Esophagus mucosa (tissue), 1 donor: ENCODE measurements at places on chromosomes 4 and X. TPM values are rescaled to one million over a fixed set of nuclear protein-coding genes. Genes with fewer than 3 reads are reported as not detected.

SATL1 gene
- total RNA-seq: not detected

ANXA3 gene
- total RNA-seq: 51.0 TPM

ATP6AP2 gene
- total RNA-seq: 55.6 TPM

GPR82 gene
- total RNA-seq: 0.12 TPM

YY2 gene
- total RNA-seq: 0.56 TPM

PHEX gene
- total RNA-seq: 0.36 TPM

CABS1 gene
- total RNA-seq: not detected

ETDB gene
- total RNA-seq: not detected

NUDT10 gene
- not detected for total RNA-seq

FATE1 gene
- not detected for total RNA-seq

WNK3 gene
- total RNA-seq: 0.40 TPM

ABCD1 gene
- total RNA-seq: 2.5 TPM

- peak; percentile 63 for ATAC-seq
These were observed 194.3 kb downstream of the SOWAHB start for GRCh38 chr4:76703676-76704075.

DNA sequence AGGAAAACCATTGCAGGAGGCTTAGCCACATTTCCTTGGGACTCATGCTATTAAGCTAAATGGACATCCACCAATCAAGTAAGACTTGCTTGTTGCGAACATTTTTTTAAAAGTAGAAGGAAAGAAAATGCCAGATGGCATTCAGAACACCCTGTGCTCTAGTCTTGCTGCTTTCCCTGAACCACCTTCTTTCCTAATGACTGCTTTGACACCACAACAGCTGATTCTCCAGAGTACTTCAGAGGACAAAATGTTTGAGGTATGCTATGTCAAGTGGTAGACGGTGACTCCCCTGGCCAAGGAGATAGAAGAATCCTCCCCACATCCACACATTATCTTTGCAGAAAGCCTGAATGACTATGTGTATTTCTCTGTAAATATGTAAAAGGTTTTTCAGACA is 65.4 kb downstream of the ANK2 start:
- no peak for ATAC-seq

DNA sequence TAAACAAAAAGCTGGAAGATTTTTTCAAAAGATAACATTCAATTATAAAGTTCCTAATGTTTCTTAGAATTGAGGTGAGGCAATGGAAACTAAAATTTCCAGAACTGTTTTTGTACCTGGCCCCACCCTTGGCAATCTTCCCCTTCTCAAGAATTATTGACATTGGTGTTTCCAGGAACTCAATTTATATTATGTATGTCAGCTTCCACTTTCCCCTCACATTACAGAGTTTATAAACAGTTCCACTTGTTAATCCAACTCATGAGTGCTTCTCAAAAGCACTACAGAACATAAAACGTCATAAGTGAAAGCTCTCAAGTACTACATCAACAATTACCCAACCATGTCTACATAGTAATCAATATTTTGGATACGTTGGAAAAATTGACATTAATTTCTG is 107.4 kb downstream of the FAM13A start:
- ATAC-seq: no peak

- no peak for ATAC-seq
These were observed 20.5 kb upstream of the NAP1L5 start for GRCh38 chr4:88718098-88718497.

- no peak for ATAC-seq
These were observed 70.0 kb upstream of the STS start for GRCh38 chrX:7077241-7078230.

- no peak for ATAC-seq
These were observed 19.0 kb downstream of the MAB21L2 start for GRCh38 chr4:150600812-150601445.

GRCh38 chrX:139039041-139039440 is 327.5 kb upstream of the FGF13 start:
- ATAC-seq: no peak

DNA sequence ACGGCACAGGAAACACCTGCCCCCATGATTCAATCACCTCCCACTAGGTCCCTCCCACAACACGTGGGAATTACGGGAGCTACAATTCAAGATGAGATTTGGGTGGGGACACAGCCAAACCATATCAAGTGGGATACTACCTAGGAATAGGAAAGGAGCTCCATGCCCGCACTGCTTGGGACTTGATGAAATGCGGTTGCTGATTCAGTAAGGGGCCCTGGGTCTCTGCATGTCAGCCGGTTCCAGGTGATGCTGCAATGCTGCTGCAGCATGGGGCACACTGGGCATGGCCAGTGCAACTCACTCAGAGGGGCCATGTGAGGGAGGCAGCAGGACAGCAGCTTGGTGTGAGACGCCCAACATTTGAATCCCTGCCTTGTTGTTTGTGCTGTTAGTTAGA is 34.0 kb upstream of the MSX1 start:
- ATAC-seq: no peak

- peak; percentile 77 for ATAC-seq
These were observed 48.3 kb downstream of the AMELX start for GRCh38 chrX:11341274-11342201.

DNA sequence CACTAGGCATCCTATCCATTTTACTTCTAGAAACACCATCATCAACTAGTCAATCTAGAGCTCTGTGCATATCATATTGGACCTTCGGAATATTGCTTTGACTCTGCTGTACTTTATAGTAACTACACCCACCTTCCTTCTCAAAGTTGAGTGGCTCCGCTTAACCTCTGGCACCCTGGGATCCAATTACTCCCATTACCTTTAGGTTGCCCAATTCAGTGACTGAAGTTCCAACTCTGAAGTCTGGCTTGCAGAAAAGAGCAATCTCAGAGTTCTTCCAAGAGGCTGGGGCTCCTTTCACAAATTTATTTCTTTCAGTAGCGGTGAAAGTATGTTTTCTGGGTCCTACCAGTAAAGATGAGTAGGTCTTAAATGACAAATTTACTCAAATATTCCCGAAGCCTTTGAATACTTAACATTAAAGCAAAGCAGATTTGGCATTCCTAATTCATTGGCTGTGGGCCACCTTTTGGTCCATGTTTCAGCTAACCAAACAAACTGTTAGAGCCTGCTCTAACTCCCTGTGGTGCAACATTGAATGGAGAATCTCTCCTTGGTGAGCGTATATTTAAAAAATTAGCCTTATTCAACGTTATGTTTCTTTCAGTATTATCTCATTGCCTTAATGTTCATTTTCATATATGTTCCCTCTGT is 1215.8 kb downstream of the RAPGEF2 start:
- ATAC-seq: no peak

GRCh38 chr4:12689457-12689856 is 794.7 kb downstream of the RAB28 start:
- no peak for ATAC-seq

- ATAC-seq: peak; percentile 72
These were observed 237.8 kb upstream of the JADE1 start for GRCh38 chr4:128571747-128572146.

- ATAC-seq: peak; percentile 95
These were observed 36.9 kb downstream of the PDLIM5 start for GRCh38 chr4:94488670-94489069.

- ATAC-seq: no peak
These were observed 86.7 kb downstream of the RFC1 start for GRCh38 chr4:39279416-39279815.

DNA sequence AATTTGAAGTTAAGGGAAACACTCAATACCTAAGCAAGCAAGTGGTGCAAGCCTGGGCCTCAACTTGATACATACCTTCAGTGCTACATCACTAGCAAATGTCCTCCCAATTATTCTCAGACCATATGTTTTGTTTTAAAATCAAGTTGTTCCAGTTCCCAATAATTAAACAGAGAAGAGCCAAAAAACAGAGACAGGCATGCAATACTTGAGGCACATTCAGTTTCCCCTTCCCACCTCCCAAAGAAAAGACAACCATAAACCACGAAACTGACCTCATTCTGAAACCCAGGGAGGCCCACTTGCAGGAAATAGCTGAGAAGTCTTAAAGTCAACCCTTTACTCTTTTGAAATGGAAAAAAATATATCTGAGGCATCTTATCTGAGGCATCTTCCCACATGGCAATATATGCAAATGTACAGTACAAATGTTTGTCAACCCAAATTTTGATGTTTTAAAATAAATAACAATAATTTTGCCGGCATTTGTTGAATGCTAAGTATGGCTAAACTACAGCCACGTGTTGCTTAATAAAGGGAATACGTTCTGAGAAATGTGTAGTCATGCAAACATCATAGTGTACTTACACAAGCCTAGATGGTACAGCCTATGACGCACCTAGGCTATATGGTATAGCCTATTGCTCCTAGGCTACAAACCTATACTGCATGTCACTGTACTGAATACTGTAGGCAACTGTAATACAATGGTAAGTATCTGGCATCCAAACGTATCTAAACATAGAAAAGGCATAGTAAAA is 147.5 kb downstream of the TSPAN5 start:
- peak; percentile 36 for ATAC-seq

GRCh38 chr4:130336585-130337217 is 1240.7 kb downstream of the C4orf33 start:
- ATAC-seq: peak; percentile 63

DNA sequence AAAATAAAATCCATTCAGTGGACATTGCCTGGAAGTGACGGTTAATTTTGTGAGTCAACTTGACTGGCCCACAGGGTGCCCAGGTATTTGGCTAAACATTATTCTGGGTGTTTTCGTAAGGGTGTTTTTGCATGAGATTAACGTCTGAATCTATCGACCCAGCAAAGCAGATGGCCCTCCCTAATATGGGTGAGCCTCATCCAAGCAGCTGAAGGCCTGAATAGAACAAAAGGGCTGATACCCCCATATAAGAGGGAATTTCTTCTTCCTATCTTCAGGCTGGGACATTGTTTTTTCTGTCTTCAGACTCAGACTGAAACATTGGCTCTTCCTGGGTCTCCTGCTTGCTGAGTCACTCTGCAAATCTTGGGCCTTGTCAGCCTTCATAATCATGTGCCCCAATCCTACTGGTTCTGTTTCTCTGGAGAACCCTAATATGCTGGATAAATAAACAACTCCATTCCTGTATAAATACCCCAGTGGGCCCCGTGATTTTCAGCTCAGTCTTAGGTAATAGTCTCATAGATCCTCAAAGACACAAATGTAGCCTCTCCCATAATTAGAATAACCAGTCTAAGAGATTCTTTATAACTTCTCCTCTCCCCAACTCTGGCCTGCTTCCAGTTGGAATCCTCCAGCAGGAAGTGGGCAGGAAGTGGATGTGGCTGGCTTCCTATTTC is 33.1 kb upstream of the DDX3X start:
- ATAC-seq: no peak

- ATAC-seq: no peak
These were observed 81.7 kb upstream of the GATB start for GRCh38 chr4:151842430-151843079.

DNA sequence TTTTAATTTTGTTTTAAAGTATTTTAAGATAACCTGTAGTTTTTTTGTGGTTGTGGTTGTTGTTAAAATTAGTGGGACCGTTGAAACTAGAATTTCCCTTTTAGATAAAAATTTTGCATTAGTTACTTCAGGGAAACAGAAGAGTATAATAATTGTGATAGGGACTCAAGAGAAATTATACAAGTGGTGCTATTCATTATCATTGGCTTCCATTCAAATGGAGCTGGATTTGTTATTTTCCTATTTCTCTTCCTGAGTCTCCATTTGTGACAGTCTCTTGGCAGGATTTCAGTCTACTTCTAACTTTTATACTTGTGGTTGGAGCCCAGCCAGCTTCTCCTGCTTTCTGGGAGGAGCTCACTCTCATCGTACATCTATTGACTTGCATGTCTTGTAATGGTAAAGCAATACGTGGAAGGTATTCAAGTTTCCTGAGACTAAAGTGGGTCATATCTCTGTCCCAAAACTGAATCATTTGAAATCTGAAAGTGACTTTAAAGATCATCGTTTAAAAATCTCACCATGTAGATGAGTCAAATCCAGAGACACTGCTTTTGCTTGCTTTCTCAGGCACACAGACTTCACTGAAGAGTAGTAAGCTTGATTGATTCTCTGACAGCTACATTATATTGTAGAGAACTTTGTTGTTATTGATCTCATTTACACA is 155.8 kb downstream of the RPA4 start:
- ATAC-seq: no peak

DNA sequence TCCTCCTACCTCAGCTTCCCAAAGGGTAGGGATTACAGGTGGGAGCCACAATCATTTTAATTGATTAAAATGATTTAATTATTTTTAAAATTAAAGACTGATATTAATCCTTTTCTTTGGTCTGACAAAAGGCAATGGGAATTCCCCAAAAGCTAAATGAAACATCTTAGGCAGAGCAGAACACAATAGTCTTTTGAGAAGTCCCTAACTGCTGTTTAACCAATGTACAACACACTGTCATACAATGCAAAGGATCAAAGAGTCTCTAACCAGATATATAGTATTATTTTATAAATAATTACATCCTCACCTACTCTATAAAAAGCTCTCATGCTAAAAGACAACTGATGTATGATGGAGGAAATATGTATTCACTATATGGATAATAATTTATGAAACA is 47.0 kb downstream of the THAP9 start:
- no peak for ATAC-seq

- ATAC-seq: peak; percentile 8
These were observed at the start of gene OTUD5 for GRCh38 chrX:48957477-48957826. Gene OTUD5, minus strand, starts transcription at chrX:48957607. Its CDS starts 37 bp downstream, at chrX:48957570.

DNA sequence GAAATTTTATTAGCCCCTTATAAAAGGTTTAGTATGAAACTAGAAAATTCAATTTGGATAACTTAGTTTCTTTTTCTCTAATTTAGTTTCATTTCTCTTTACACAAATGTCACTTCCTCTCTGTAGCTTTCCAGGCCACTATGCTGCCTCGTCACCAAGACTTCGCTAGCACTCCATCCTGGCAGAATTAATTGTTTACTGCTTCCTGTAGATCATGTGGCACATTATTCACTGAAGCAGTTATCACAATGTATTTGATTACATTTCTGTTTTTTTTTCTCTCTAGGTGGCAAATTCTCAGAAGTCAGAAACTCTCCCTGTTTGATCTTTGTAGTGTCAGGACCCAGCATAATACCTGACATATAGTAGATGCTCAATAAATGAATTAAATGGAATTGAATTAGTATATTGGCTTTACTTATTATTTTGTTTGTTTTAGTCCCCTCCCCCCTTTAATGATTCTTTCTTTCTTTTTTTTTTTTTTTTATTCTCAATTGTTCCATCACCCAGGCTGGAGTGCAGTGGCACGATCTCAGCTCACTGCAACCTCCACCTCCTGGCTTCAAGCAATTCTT is 9.3 kb upstream of the SAT1 start:
- peak; percentile 51 for ATAC-seq

DNA sequence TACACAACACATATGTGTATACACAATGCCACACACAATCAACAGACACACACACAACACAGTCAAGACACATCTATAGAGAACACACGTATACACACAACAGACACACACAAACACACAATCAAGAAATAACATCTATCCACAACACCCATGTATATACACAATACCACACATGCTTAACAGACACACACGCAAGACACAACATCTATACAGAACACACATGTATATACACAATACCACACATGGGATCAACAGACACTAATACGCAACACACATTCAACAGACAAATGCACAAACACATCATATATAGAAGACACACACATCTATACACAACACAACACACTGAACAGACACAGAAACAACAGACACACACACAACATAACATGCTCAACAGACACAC is 234.8 kb downstream of the SHOX start:
- no peak for ATAC-seq
